Cerebellar nuclear complex (tissue), 1 donor: ENCODE measurements at places on chromosomes 1 and 21.

DNA sequence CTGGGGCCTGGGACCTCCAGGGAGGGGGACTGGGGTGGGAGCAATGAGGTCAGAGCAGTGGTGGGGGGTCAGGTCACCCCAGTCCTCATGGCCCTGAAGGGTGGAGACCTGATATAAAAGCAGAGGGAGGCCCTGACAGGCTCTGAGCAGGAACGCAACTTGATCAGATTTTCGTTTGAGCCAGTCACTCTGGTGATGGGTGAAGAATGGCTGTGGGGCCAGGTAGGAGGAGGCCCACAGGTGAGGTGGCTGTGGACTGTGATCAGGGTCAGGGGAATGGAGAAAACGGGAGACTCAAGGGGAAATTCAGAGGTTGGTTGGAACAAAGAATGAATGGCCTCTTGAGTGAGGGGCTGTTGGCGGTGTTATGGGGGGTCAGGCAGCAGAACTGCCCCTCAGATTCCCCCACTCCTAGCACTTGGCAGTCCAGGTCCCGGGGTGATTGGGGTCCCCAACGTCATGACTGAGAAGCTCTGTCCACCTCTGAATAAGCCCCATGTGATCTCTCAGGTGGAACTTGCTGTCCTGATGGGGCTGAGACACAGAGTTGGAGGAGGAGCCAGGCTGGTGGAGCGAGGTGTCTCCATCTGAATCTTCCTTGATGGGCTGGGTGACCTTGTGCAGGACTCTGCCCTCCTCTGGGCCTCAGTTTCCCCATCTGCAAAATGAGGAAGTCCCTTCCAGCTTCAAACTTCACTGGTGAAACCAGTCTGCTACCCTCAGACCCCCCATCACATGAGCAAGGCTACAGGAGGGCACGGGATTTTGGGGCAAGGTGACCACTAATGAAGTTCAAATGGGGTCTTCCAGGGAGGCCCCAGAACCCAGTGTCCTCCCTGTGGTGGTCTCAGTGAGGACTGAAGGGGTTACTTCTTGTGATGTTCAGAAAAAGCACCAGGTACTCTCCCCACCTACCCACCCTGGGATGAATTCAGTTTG, 683.0 kb downstream of the MATN1 start:
- no peak for DNase-seq

GRCh38 chr1:5994713-5995621, 2.7 kb upstream of the NPHP4 start:
- no peak for DNase-seq

GRCh38 chr1:63342402-63342801, 20.0 kb downstream of the FOXD3 start:
- no peak for DNase-seq

DNA sequence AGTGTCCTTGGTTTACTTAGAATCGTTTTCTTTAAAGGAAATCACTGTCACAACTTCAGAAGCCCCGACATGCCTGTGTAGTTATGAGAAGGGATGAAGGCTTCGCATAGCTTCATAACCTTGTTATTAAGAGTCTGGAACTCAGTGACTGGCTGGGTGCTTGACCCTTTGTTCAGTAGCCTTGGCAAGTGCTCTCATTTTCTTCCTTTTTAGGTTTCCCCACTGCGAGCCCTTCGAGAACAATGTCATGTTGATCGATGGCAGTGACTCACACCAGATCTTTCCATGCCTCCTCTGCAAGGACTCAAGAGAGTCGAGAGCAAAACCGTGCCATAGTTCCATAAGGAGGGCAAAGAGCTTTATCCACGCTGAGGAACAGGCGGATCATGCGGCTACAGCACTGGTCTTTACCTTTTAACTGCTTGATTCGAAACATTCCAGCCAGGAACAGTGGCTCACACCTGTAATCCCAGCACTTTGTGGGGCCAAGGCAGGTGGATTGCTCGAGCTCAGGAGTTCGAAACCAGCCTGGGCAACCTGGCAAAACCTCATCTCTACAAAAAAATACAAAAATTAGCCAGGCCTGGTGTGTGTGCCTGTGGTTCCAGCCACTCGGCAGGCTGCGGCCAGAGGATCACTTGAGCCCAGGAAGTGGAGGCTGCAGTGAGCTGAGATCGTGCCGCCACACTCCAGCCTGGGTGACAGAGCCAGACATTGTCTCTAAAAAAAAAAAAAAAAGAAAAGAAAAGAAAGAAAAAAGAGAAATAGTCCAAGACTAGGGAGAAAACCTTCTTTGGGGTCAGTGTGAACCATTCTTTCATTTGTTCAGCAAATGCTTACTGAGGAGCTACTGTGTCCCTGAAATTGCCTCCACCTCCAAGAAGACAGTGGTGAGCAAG, 95.4 kb upstream of the ERRFI1 start:
- DNase-seq, result no peak

- no peak for DNase-seq
Observed at GRCh38 chr1:58718435-58718834, 18.6 kb upstream of the MYSM1 start.

GRCh38 chr1:73781251-73781650, 416.7 kb downstream of the LRRIQ3 start:
- no peak for DNase-seq

DNA sequence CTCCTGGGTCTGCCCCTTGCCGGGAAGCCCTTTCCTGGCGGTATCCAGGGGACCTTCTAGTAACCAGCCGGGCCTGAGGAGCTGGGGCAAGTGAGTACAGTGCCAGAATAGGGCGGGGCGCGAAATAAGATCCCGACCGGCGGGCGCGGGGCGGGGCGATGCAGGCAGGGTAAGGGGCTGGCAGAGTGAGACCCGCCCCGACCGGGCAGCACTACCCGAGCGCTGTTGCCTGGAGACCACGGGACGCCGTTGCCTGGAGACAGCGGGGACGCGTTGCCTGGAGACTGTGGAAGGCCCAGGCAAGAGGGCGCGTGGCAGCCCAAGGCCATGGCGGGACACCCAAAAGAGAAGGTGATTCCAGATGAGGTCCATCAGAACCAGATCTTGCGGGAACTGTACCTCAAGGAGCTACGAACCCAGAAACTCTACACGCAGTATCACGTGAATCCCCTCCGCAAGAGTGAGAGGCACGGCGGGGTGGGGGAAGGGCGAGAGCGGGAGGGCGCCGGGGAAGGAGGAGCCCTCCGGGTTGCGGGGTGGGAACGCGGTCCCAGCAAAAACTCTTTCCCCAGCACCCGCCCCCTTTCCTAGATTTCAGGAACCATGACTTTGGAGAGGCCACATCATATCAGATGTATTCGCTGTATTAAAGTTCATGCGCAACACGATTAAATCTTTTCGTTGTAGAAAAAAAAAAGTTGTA, 24.3 kb downstream of the EBNA1BP2 start:
- no peak for DNase-seq

DNA sequence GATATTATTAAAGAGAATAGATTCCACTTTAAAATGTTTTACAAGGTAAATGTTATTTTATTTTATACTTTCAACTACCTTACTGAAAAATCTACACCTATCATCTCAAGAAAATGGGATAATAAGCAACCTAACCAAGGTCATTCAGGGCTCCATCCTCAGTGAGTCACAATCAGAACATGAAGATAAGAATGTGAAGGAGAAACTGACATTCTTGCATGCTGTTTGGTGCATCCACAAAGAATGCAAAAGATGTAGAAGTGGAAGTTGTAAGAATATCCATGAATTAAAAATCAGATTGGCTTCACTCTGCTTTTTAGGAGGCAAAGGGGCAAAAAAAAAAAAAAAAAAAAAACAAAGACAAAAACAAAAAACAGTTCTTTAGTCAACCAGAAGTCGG, 6.5 kb downstream of the WARS2 start:
- no peak for DNase-seq

GRCh38 chr1:116024626-116025025, 48.3 kb downstream of the SLC22A15 start:
- DNase-seq, result no peak

DNA sequence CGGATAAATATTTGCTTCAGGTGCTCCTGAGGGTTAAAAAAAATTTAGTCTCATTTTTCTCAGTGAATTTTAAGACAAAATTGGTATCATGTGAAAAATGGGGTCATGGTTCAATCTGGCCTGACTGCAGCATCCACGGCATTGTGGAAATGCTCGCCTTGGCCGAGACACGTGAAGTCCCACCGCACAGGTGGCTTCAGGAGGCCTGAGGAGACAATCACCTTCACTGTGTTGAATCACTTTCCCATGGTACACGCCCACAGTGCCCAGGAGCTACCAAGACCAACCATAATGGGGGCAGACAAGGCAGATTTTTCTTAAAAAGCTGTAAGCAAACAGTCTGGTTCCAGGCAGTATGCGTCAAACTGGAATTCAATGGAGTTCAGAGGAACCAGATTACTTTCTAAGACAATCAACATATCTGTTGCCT, 11.0 kb upstream of the CPLANE2 start:
- no peak for DNase-seq

DNA sequence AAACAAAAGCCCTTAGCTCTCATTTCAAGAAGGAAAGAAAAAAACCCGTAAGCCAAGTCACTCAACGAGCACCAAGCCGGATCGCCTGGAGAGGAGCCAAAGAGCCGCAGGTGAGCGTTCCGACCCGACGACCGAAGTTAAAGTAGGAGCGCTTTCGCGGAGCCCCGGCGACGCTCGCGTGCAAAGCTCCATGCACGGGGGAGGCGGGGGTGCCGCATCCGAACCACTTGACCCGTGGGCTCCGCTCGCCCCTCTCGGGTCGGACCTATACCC, 382 bp downstream of the GPBP1L1 start:
- no peak for DNase-seq
